ENCODE measurements at places on chromosomes 16 and 17.

GRCh38 chr16:2787406-2787805 lies at the start of gene PRSS33:
Gene PRSS33, minus strand, starts transcription at chr16:2787560. Its CDS starts 1,013 bp downstream, at chr16:2786547.
- no peak for DNase-seq
- H3K27me3 ChIP-seq = peaks cover 20% of the 10 kb centered on the region
- H3K27ac ChIP-seq = no peak within 1 kb of the TSS
- peaks cover 17% of the 10 kb centered on the region for H3K4me1 ChIP-seq

- no peaks in the 10 kb centered on the region for H3K27me3 ChIP-seq
- peaks cover 33% of the 10 kb centered on the region for H3K4me1 ChIP-seq
- peak overlapping the region; percentile 20 for H3K27ac ChIP-seq
Measured at GRCh38 chr16:14527411-14528044, 102.5 kb downstream of the PARN start.

- peaks cover 4% of the 10 kb centered on the region for H3K27me3 ChIP-seq
- H3K4me3 ChIP-seq = no peak overlapping the region
- no peaks in the 10 kb centered on the region for H3K36me3 ChIP-seq
Measured at GRCh38 chr17:58757162-58757613, 1.5 kb downstream of the PPM1E start.

- DNase-seq = no peak
- peaks cover 9% of the 10 kb centered on the region for H3K36me3 ChIP-seq
- no peak overlapping the region for H3K4me3 ChIP-seq
- peaks cover 33% of the 10 kb centered on the region for H3K4me1 ChIP-seq
- peak overlapping the region; percentile 51 for H3K27ac ChIP-seq
Measured at GRCh38 chr17:49716668-49717364, 9.1 kb upstream of the SLC35B1 start.

DNA sequence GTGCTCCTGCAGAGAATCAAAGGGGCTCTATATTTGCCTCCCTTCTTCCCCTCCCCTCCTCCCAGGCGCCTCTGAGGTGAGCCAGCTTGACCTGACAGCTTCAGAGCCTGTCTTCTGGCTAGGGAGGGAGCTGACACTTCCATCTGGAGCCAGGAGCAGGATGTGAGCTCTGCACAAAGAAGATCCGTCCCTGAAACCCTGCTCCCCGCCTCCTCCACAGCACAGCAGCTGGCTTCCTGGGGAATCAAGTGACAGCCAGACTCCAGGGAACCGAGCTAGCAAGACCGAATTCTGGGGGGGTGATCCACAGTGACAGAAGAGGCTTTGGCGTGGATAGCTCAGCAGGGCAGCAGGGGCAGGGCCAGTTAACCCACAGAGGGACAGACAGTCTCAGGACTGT lies 37.2 kb downstream of the CCDC182 start:
- H3K27me3 ChIP-seq = no peaks in the 10 kb centered on the region
- H3K4me1 ChIP-seq = no peaks in the 10 kb centered on the region
- H3K27ac ChIP-seq = no peak overlapping the region
- no peak overlapping the region for H3K4me3 ChIP-seq

GRCh38 chr17:7296189-7296861 lies 1.9 kb upstream of the YBX2 start:
- no peaks in the 10 kb centered on the region for H3K27me3 ChIP-seq
- H3K4me3 ChIP-seq = no peak overlapping the region
- no peaks in the 10 kb centered on the region for H3K36me3 ChIP-seq
- H3K27ac ChIP-seq = no peak overlapping the region
- peak; percentile 82 for DNase-seq
- H3K4me1 ChIP-seq = peaks cover 32% of the 10 kb centered on the region

DNA sequence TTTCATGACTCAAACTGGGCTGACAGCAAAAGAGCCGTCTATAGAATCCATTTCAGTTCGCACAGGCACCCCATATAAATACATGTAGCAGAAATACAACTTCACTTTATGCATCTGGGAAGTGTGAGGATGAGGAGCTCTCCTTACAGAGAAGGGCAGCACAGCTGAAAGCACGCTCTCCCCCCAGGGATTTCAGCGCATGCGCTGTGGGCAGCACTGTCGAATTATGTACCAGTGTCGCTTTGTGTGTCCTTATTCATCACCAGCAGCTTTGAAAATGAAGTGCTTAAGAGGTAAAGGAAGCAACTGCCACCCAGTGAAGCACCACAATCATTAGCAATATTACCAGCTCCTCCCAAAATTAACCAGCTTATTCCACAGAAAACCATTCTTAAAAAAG lies 39.9 kb downstream of the CEP95 start:
- no peak for DNase-seq
- no peak overlapping the region for H3K4me3 ChIP-seq
- H3K27me3 ChIP-seq = no peaks in the 10 kb centered on the region
- H3K4me1 ChIP-seq = no peaks in the 10 kb centered on the region
- peaks cover 9% of the 10 kb centered on the region for H3K36me3 ChIP-seq

DNA sequence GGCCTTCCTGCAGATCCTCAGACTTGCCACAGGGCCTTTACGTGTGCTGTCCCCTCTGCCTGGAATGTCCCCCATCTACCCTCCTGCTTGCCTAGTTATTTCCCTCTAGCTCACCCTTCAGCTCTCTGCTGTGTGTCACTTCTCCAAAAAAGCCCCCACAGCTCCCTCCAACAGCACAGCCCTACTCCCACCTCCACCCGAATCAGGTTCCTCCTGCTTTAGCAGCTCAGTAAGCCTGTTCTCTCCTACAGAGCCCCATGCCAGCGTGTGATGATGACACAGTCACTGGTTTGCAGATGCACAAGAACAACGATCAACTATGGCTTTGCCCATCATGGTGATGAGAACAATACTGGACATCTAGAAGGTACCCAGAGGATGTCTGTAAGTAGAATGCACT lies 7.1 kb upstream of the SAMD14 start:
- H3K4me3 ChIP-seq = no peak overlapping the region
- H3K36me3 ChIP-seq = peaks cover 15% of the 10 kb centered on the region
- no peak overlapping the region for H3K27ac ChIP-seq
- no peaks in the 10 kb centered on the region for H3K27me3 ChIP-seq
- DNase-seq = no peak

- DNase-seq = peak; percentile 67
- H3K36me3 ChIP-seq = no peaks in the 10 kb centered on the region
- H3K27ac ChIP-seq = peak overlapping the region; percentile 78
- peaks cover 27% of the 10 kb centered on the region for H3K4me1 ChIP-seq
- peak overlapping the region; percentile 38 for H3K4me3 ChIP-seq
- H3K27me3 ChIP-seq = no peaks in the 10 kb centered on the region
Measured at GRCh38 chr17:42288803-42289610, 709 bp downstream of the STAT5A start.

GRCh38 chr17:32558326-32558955 lies 71.6 kb downstream of the CDK5R1 start:
- H3K36me3 ChIP-seq = no peaks in the 10 kb centered on the region
- H3K4me1 ChIP-seq = no peaks in the 10 kb centered on the region
- no peaks in the 10 kb centered on the region for H3K27me3 ChIP-seq
- H3K27ac ChIP-seq = no peak overlapping the region

DNA sequence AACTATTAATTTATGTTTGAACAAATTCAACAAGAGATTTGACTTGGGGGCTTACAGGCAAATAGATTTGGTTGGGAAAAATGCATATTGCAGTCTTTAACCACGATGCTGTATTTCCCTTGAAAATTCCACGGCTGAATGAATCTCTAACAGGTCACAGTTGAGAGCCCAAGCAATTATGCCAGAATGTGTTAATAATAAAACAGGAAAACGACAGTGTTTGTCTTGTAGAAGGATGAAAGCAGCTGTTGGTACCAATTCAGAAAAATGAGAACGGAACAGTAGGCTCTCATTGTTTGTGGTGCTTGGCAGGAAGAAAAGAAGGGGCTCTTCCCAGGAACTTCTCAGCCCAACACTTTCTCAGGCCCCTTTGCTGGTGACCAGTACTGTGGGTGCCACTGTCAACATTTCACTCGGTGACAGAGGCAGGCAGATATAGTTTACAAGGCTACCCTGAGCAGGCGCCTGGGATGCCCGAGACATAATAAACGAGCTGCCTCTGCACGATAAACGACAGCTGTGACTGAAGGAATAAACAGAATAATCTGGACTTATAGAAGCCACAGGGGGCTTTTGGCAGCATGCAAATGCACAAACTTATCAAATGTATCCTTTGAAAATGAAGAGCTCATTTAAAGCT lies 387.1 kb downstream of the HS3ST4 start:
- no peak for DNase-seq
- no peaks in the 10 kb centered on the region for H3K4me1 ChIP-seq
- H3K27me3 ChIP-seq = no peaks in the 10 kb centered on the region
- no peak overlapping the region for H3K4me3 ChIP-seq
- no peaks in the 10 kb centered on the region for H3K36me3 ChIP-seq
- H3K27ac ChIP-seq = no peak overlapping the region

DNA sequence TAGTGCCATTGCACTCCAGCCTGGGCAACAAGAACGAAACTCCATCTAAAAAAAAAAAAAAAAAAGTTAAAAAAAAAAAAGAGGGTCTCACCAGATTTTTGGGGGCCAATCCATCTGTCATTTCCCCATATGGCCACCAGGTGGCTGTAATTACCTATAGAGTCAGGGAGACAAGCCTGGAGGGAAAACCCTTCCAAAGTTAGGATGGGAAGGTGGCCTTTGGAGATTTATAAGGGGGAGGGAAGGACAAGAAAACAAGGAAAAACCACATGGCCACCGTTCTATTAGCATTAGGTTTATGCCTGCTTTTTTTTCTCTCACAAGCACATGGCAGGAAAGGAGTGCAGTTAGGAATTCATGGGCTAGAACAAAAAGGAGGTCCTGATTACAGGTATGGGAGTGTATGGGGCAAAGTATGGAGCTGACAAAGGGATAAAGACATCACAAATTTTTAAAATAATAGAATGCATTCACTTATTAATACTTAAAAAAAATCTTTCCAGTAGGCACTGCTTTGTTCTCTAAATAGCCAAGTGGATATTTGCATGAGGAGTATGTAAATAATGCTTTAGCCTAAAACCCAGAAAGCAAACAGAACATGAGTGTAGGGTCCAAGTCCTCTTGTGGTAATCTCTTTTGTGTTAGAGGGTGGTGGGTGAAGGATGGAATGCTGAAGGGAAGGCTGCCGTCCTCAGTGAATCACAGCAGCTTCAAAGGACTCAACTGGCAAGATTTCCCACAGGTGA lies 5.1 kb downstream of the CYB5D1 start:
- H3K27ac ChIP-seq = no peak overlapping the region
- no peak overlapping the region for H3K4me3 ChIP-seq
- peaks cover 15% of the 10 kb centered on the region for H3K4me1 ChIP-seq
- DNase-seq = peak; percentile 54

DNA sequence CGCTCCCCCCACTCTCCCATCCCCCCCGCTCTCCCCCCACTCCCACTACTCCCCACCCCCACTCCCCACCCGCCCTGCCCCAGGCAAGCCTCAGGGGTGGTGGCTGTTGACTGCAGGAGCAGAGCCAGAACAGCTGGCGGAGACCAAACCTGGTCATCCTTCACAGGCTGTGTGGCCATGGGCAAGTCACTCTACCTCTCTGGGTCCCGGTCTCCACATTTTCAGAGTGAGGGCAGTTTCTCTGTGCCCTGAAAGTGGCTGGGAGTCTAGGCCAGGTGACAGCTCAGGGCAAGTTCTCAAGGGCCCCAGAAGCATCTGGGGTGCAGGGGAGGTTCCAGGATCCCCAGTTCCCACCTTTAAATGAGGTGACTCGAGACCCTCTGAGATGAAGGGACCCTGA lies 15.1 kb upstream of the BAHCC1 start:
- H3K27ac ChIP-seq = no peak overlapping the region
- DNase-seq = no peak
- no peaks in the 10 kb centered on the region for H3K36me3 ChIP-seq
- peaks cover 4% of the 10 kb centered on the region for H3K4me1 ChIP-seq
- no peak overlapping the region for H3K4me3 ChIP-seq

GRCh38 chr17:44977814-44978550 lies 9.9 kb upstream of the C1QL1 start:
- H3K36me3 ChIP-seq = no peaks in the 10 kb centered on the region
- H3K4me3 ChIP-seq = no peak overlapping the region
- peaks cover 20% of the 10 kb centered on the region for H3K4me1 ChIP-seq
- no peaks in the 10 kb centered on the region for H3K27me3 ChIP-seq

- no peak overlapping the region for H3K4me3 ChIP-seq
- no peak overlapping the region for H3K27ac ChIP-seq
- no peaks in the 10 kb centered on the region for H3K36me3 ChIP-seq
- H3K4me1 ChIP-seq = no peaks in the 10 kb centered on the region
- H3K27me3 ChIP-seq = no peaks in the 10 kb centered on the region
Measured at GRCh38 chr16:48182979-48183537, 27.3 kb upstream of the ABCC12 start.

- H3K4me1 ChIP-seq = peaks cover 26% of the 10 kb centered on the region
- no peaks in the 10 kb centered on the region for H3K36me3 ChIP-seq
- peak; percentile 69 for DNase-seq
- H3K27me3 ChIP-seq = no peaks in the 10 kb centered on the region
- peak overlapping the region; percentile 37 for H3K27ac ChIP-seq
Measured at GRCh38 chr17:32483451-32484019, 3.3 kb upstream of the CDK5R1 start.

DNA sequence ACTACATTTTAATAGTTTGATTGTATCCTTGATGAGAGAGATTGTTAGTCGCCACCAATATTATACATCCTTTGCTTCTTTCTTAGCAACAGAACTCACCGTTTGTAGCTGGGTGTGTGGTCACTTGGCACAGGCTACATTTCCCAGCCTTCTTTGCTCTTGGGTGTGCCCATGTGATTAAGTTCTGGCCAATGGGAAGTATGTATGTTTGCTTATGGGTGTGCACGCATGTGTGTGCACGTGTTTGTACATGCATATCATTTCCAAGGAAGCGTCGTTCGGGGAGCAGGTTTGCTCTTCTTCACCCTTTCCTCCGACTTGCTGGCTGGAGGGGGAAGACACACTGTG lies 4.4 kb upstream of the SEC14L1 start:
- no peaks in the 10 kb centered on the region for H3K27me3 ChIP-seq
- no peak for DNase-seq
- H3K4me3 ChIP-seq = no peak overlapping the region

- no peaks in the 10 kb centered on the region for H3K27me3 ChIP-seq
- H3K27ac ChIP-seq = no peak overlapping the region
- peaks cover 90% of the 10 kb centered on the region for H3K4me1 ChIP-seq
- H3K36me3 ChIP-seq = no peaks in the 10 kb centered on the region
- no peak for DNase-seq
Measured at GRCh38 chr17:45296003-45296832, 20.6 kb downstream of the MAP3K14 start.

All from body of pancreas (tissue), 4 donors.